ENCODE measurements at places on chromosomes 7 and 10.

GRCh38 chr10:8534891-8535290 lies 480.4 kb downstream of the GATA3 start:
- no peak for DNase-seq

DNA sequence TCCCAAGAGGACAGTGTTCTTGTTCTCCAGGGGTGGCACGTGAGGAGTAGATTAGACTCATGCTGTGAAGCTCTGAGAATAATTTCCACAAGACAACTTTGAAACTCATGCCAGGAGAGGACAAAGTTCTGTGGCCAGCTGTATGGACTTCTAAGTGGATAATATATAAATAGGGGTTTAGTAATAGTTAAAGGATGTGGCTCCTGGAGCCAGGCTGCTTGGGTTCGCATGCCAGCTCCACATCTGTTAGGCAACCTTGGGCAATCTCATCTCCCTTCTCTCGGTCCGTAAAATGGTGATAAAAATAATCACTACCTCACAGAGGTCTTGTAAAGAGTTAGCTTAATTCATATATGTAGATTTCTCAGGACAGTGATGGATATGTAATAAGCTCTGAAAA lies 35.8 kb downstream of the ACSL5 start:
- no peak for DNase-seq

DNA sequence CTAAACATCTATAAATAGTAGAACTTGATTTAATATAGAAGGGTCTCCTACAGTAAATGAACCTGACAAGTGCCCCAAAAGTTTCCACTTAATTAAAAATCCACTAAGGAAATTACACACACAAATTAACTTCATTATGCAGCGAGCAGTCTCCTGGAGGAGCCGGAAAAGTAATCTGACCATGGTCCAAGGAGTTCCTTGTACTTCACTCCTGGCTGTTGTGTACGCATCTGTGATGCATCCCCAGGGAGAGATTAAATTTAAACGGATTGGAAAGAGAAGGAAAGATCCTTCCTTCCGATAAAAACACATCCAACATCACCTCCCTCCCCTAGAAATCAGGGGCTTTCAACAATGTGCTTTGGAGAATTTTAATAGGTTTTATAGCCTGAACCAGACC lies 85.5 kb downstream of the PARD3 start:
- no peak for DNase-seq

DNA sequence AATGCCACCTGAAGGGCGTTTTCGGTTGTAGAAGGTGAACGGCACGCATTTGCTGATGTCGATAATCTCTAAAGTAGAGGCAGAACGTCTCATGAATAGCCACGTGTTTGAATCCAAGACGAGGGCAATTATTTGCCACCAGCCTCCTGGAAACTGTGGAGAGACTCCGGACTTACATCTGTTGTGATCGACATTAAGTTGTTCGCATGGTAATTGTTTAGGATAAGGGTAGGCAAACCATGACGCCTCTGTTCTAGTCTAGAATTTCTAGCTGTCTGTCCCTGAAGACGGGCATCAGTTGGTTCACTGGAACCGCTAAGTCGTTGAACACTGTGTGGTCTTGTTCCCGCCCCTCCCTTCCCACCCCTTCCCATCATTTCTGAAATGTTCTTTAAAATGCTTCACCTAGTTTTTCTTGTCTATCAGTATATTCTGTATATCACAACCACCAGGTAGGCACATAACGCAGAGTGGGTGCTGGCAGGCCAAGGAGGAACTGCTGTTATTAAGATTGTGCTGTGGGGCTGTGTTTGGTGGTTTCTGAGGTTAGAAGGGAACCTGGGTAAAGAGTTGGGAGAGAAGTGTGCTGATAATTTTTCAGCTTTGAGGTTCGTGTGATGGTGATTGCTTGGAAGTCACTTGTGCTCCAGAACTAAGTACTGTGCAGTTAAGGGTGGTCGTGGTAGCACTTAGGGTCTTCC lies 1.2 kb downstream of the UBE3C start:
- DNase-seq, result no peak

DNA sequence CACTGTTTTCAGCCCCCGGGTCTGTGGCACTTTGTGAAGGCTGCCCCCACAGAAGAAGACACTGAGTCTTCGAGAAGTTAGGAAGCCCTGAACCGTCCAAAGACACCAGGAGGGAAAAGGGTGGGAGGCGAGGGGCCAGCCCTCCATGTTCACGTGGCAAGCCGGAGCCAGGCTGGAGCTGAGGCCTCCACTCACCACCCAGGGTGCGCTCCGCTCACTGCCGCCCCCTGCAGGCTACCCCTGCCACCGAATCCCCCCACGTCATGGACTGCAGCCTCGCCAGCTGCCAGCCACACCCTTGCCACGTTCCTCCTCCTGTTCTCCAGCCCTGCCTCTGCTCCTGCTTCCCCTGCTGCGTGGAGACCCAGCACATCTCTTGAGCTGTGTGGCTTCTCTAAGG lies 59.0 kb upstream of the EN2 start:
- no peak for DNase-seq

GRCh38 chr7:76303202-76304147 lies 1.0 kb downstream of the HSPB1 start:
- peak; percentile 94 for DNase-seq

DNA sequence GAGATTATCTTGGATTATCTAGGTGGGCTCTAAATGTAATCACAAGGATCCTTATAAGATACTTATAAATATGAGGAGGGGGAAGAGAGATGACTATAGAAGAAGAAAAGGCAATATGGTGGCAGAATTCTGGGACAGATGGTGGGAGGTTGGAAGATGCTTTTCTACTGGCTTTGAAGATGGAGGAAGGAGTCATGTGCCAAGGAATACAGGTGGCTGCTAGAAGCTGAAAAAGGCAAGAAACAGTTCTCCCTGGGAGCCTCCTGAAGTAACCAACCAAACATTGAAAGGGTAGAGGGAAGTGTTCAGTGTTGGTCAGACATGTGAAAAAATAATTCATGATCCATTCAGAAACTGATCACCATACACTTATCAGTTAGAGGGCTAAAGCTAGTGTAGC lies 213.3 kb downstream of the WDR11 start:
- no peak for DNase-seq

DNA sequence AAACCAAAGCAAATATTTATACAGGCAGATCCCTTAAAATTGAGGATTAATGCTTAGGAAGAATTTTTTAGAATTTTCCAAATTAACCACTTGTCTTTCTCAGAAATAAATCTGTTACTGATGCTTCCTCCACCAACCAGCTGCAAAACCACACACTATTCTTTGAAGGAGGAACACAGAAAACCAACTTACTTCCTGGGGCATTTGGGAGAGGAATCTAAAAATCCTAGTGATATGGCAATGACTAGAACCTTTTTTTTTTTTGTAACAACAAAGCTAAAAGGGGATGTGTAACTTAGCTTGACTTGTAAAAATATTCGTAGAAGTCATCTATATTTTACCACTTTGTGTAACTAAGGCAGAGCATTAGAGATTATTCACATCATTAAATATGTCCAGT lies 5.1 kb upstream of the TM9SF3 start:
- no peak for DNase-seq

DNA sequence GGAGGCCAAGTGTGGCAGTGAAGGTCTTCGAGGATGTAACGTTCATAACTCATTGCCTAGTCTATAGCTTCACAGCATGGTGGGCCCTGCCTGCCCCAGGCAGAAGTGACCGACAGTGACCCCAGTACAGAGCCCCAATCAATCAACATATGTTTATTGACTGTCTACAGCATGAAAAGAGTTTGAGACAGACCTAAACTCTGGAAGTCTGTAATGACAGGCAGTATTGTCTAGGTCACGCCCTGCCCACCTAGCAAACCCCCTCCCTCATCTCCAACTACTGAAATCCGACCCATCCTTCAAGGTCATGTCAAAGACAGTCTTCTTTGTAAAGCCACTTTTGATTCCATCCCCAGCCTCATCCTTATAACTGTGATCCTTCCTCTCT lies 43.9 kb downstream of the LYZL1 start:
- DNase-seq, result no peak

GRCh38 chr7:155058896-155059295 lies 11.2 kb upstream of the HTR5A start:
- DNase-seq, result no peak

GRCh38 chr10:70348228-70348850 lies 34.1 kb downstream of the LRRC20 start:
- peak; percentile 20 for DNase-seq

DNA sequence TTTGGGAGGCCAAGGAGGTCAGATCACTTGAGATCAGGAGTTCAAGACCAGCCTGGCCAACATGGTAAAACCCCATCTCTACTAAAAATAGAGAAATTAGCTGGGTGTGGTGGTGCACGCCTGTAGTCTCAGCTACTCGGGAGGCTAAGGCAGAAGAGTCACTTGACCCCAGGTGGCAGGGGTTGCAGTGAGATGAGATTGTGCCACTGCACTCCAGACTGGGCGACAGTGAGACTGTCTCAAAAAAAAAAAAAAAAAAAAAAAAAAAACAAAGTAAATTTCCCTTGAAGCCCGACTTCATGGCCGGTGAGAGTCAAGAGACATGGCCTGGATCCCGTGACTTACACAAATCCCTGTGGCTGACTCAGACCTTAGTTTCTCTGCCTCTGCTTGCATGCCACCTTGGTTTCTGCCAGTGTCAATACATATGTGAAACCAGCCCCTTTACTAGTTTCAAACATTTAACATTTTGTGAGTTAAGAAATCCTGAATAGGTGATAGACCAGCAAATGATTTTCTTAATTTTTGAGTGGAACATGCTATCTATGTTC lies 62.8 kb downstream of the ZEB1 start:
- no peak for DNase-seq

- no peak for DNase-seq
Measured at GRCh38 chr7:130986261-130986690, 252.3 kb upstream of the KLF14 start.

DNA sequence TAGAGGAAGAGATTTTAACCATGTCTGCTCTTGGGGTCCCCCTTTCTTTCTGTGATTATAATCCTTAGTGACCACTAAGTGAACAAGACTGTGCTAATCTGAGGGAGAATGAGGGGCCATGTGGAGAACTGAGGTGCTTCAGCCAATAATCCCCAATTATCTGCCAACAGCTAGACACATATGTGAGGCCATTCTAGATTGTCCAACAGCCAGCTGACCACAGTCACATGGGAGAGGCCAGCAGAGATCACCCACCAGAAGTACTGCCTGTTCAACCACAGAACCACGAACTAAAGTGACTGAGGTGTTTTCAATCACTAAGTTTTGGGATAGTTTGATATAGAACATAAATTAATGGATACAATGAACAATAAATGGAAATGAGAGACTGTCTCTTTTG lies 74.3 kb downstream of the SEMA3E start:
- DNase-seq, result no peak

- DNase-seq, result peak; percentile 48
Measured at GRCh38 chr10:86343761-86344160, 22.8 kb downstream of the GRID1 start.

- DNase-seq, result no peak
Measured at GRCh38 chr10:120979435-120980278, 128.5 kb downstream of the WDR11 start.

All from chondrocyte (in vitro differentiated cells).